EL (cell line): ENCODE measurements at places on chromosomes 3 and 15.

GRCh38 chr15:101618851-101619614 lies 33.1 kb downstream of the TM2D3 start:
- no peak for DNase-seq

- no peak for DNase-seq
These were observed 313.4 kb upstream of the RASGRP1 start for GRCh38 chr15:38878026-38878425.

DNA sequence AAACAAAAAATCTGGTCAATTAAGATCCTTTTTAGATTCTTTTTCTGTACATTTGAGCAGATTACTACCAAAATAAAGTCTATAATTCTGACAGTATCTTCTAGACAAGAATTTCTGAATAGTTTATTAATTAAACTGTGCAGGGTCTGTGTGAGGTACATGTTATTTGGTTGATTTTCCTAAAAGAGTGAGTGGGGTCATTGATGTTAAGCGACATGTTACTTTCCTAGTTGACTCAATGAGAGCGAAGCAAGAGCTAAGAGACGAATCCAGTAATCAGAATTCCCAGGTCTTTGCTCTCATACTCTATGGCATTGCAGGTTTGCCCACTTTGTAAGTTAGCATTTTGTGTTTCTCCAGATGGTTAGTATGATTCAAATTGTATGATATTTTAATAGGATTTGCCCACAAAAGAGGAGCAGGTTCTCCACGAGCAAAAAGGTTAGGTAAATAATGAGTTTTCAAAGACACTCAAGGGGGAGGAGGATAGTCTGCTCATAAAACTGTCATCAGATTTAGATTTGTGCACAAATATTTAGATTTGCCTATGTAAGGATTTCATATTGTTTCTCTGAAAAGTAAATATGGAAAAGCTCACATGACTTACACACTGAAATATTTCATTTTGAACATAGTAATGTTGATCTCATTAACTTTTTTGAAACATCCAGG lies 217.2 kb upstream of the CGNL1 start:
- peak; percentile 43 for DNase-seq

GRCh38 chr3:62601238-62602070 lies 228.1 kb upstream of the FEZF2 start:
- peak; percentile 80 for DNase-seq

- no peak for DNase-seq
These were observed 26.2 kb upstream of the TOP2B start for GRCh38 chr3:25690768-25691533.

- peak; percentile 69 for DNase-seq
These were observed 34.7 kb upstream of the NDUFB4 start for GRCh38 chr3:120561251-120562045.

- peak; percentile 62 for DNase-seq
These were observed 125.8 kb downstream of the PGPEP1L start for GRCh38 chr15:98881526-98882520.

DNA sequence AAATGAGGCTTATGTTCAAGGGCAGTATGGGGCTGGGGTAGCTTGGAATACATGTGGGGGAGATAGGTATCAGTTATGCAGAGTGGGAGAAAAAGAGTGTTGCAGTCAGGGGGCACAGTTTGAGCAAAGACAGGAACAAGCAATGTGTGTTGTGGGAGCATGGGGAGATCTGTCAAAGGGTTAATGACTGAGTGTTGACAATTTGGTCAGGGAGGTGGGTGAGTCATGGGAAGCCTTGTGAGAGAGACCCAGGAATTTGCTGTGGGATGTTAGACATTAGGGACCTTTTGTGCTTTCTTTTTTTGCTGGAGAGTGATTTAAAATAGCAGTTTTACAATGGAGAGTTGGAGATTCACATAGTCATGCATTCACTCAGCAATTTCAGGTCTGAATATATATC lies 221.6 kb upstream of the NR2E3 start:
- DNase-seq: peak; percentile 69

GRCh38 chr3:5071061-5071460 lies 51.0 kb upstream of the ARL8B start:
- DNase-seq: peak; percentile 44

DNA sequence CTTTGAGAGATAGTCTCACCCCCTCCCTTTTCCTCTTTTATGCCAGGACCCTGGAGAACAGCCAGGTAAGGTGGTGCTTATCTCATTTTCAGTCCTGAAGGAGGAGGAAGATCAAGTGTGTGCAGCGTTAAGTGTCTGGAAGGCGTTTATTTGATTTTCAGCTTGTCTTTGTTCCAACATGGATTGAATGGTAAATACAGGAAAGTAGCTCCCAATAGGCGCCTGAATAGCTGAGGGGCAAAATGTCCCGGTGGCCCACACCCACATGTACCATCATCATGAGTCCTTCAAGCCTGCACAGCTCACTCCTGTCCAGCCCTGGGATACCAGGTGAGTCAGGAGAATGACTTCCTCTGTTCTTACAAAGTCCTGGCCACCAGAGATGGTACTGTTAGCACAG lies 73.5 kb downstream of the CEMIP start:
- DNase-seq: no peak

DNA sequence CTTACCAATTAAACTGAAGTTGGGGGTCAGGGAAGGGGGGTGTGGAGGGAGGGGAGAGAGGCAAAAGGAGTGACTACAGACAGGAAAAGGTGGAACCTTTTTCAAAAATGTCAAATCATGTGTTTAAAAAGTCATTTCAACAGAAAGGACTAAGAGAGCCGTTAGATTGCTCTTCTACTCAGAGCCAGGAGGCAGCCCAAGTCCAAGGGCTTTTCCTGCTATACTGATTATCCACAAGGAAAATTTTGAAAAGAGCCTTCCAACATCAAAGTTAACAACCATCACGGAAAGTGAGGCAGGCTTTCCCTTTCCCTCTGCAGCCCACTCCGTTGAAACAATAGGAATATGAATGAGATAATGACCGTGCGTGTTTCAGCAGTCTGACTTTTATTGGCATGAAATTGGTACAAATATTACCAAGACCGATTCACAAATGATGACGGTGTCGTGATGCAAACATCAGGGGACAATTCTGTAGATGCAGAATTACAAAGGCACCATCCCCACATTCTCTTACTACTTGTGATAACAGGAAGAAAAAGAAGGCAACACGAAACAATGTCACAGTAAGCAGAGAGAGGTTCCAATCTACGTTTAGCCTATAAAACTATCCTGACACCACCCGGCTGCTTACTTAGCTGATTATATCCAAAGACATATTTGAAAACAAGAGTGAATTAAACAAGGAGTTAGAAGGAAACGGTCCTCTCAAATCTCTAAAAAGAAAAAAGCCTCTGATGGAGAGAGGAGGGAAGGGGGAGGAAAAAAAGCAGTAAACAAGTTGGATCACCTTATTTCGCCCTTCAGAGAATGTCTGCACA lies 453.7 kb downstream of the FOXP1 start:
- peak; percentile 42 for DNase-seq
